ENCODE measurements at places on chromosomes 2 and 18. TPM values are rescaled to one million over a fixed set of nuclear protein-coding genes. Genes with fewer than 3 reads are reported as not detected.

LCT gene
- total RNA-seq, result 0.05 TPM

HOXD9 gene
- total RNA-seq, result 1.8 TPM

KCNG2 gene
- not detected for total RNA-seq

CRYBA2 gene
- total RNA-seq, result not detected

SIX3 gene
- 1.9 TPM for total RNA-seq

APCDD1 gene
- total RNA-seq, result not detected

ANKRD29 gene
- 16.2 TPM for total RNA-seq

LAMA1 gene
- total RNA-seq, result 0.06 TPM

TRABD2A gene
- total RNA-seq, result 12.1 TPM

RGPD3 gene
- 0.18 TPM for total RNA-seq

CFAP53 gene
- total RNA-seq, result 0.30 TPM

SH2D6 gene
- total RNA-seq, result 1.5 TPM

TCF7L1 gene
- total RNA-seq, result 10.4 TPM

HDAC4 gene
- total RNA-seq, result 5.3 TPM

TDRD15 gene
- total RNA-seq, result not detected

ASIC4 gene
- total RNA-seq, result 0.20 TPM
